ENCODE measurements at places on chromosomes 7 and 10.

DNA sequence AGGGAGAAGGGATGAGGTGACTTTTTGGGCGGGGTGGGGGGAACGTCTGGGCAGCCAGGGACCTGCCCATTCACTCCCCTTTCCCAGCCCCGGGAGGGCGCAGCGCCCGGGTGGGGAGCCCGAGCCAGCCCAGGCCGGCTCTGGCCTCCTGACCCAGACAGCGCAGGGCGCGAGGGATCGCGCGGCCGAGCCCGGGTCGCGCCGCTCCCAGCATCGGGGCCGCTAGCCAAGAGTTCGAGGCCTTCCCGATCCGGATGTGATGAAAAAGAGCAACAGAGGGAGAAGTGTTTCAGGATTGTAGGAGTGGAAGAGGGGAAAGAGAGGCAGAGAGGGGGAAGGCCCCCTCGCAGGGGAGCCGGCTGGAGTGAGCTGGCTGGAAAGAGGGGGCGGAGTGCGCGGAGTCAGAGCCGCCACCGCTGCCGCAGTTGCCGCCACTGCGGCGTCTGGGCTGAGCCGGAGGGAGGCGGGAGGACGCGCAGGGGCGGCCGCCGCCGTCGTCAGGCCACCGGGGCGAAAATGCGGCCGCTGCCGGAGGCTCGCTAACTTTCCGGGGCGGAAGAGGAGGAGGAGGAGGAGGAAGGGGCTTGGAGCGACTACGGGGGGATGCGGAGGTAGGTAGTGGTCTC, at the start of gene MDFIC:
MDFIC (plus strand) TSS at position 69 of the 626 bp plus-strand sequence. CDS start 940 bp downstream, outside the sequence.
- peak; percentile 79 for DNase-seq

DNA sequence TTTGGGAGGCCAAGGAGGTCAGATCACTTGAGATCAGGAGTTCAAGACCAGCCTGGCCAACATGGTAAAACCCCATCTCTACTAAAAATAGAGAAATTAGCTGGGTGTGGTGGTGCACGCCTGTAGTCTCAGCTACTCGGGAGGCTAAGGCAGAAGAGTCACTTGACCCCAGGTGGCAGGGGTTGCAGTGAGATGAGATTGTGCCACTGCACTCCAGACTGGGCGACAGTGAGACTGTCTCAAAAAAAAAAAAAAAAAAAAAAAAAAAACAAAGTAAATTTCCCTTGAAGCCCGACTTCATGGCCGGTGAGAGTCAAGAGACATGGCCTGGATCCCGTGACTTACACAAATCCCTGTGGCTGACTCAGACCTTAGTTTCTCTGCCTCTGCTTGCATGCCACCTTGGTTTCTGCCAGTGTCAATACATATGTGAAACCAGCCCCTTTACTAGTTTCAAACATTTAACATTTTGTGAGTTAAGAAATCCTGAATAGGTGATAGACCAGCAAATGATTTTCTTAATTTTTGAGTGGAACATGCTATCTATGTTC, 62.8 kb downstream of the ZEB1 start:
- peak; percentile 11 for DNase-seq

- DNase-seq, result peak; percentile 49
Measured at GRCh38 chr7:27965650-27966049, 214.9 kb downstream of the JAZF1 start.

DNA sequence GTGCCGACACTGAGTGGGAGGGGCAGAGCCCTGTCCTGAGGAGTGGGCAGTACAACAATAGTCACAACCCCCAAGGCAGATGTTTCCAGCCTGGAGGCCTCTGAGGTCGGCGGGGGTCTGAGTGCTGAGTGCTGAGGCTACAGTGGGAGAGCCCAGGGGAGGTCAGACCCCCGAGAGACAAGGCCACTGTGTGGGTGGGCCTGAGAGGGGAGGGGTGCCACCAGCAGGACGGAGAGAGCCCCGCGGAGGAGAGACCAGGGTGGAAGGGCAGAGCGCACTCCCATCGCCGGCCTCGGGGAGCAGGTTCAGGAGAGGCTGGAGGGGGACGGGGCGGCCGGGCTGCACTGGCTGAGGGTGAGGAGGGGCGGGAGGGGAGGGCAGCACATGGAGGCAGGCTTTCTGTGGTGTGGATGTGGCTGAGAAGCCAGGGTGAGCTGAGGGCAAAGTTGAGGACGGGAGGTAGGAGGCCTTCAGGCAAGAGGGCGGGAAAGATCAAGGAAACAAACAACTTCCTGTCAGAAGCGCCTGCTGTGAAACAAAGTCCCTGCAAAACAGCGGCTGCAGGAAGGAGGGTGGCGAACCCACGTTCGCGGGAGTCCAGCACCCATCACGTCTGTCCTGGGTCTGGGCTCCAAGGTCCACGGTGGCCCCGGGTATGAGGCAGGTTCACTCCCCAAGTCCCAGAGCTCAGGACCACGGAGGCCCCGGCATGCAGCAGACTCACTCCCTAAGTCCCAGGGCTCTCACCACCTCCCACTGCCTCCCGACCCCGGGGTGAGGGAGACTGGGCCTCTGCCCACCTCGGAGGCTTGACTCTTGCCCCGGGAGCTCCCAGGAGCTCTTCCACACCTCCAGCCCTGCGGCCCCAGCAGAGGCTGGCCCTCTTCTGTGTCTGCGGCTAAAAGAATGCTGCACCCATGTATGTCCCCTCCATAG, 76.8 kb upstream of the NKX6-2 start:
- DNase-seq, result no peak

DNA sequence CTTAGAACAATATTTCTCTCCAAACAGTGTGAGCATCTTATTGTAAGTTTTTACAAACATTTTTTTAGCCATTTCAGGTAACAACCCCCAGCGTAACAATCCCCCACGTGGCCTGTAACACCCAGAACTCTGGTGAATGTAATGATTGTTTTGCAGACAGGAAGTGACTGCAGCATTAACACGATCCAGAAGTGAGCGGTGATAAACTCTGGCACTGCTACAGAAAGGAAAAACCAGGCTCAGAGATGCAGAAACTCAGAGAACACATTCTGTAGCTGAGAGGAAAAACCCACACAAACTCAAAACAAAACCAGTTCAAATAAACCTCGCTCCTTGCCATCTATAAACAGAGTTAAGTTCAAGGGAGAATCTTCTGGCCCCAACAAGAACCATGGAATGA, 285.7 kb downstream of the FGFR2 start:
- no peak for DNase-seq

GRCh38 chr7:2522780-2523433, 3.3 kb downstream of the LFNG start:
- peak; percentile 61 for DNase-seq

DNA sequence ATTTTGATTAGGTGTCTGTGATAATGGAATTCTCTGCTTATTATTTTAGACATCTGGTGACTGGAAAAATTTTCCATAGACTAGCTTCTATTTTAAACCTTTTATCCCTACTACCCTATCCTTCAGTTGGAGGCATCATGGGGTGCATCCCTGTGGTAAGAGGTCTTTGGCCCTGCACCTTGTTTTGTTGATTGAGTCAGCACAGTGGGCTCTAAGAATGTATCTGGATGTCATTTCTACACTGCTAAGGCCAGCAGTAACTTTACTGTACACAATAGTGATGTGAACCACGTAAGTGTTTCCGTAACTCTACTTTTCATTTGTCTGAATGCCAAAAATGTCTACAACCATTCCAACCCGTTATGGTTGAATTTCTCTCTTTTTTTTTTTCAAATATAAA, 75.6 kb downstream of the ADAM22 start:
- DNase-seq, result no peak

- no peak for DNase-seq
Measured at GRCh38 chr7:48786951-48787350, 137.4 kb upstream of the CDC14C start.

GRCh38 chr10:89055159-89055558, 64.6 kb downstream of the FAS start:
- DNase-seq, result no peak

GRCh38 chr10:37760817-37761216, 96.6 kb downstream of the ZNF248 start:
- DNase-seq, result no peak

GRCh38 chr10:116247691-116248090, 25.3 kb downstream of the GFRA1 start:
- DNase-seq, result no peak

DNA sequence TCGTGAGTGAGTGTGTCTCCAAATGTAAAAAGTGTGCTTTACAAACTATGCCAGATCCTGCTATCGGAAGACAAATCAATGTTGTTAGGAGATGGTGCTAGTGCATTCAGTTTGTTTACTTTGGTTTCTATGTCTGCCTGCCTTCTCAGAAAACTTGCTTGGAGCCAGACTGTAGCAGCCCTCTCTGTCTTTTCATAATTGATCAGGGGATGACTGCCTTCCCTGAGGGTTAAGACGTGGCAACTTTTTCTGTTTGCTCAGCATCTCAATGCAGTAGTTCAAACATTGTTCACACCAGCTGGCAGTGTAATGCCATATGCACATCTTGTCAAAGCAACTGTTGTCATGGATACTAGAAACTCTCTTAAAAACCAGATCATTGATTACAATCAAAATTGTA, 118.5 kb downstream of the FOXP2 start:
- no peak for DNase-seq

DNA sequence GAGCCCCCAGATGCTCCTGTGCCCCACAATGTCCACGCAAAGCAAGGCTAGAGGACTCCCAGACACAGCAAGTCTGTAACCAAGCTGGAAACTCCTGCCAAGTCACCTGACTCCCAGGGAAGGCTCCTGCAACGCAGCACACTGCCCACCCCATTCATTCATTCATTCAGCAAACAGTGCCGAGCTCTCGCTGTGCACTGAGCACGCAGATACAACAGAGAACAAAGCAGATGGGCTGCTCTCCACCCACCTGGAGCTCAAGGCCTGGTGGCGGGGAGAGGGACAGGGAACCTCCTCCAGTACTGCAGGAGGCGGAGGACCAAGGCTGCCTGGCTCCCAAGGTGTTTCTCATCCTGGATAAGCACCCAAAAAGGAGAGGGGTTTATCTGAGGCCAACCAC, 8.6 kb downstream of the KCNH2 start:
- no peak for DNase-seq

DNA sequence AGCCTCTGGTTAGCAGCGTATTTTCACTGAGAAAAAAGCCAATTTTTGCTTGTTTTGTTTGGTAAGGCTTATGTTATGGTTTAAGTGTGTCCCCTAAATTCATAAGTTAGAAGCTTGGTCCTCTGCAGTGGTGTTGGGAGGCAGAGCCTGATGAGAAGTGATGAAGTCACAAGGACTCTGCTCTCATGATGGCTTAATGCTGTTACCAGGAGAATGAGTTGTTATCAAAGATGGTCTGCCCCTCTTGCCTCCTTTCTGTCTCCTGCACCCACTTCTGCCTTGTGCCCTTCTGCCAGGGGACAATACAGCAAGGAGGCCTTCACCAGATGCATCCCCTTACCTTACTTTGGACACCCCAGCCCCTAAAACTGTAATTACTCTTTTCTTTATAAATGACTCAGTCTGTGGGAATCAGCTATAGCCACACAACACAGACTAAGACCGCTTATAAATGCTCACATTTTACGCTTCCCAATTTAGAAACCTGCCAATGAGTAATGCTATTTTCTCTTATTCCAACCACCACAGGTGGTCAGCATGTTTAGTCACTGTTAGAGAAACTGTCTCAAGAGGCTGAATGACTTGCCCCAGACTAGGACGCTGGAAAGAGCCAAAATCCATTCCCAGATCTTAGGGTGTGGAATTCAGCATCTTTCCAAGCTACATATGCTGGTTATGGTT, 6.1 kb upstream of the PKD1L1 start:
- peak; percentile 71 for DNase-seq

DNA sequence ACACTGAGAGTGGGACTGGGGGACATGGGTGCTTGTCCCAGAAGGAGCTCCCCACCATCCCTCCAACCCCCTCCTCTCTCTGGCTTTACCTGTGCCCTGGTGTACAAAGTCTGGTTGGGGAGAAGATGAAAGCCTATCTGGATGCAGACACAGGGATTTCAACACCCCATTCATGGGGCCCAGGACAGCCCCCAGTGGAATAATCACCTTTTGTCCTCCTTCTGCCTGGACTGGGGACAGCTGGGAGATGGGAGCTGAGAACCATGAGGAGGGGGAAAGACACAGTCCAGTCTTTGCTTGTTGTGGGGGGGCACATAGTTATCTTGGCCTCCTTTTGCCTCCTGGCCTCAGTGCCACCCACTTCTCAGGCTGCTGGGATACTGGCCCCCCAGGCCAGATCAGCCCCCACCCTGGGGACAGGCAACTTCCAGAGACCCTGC, 1.4 kb downstream of the SSC4D start:
- DNase-seq, result no peak
